CD4-positive, alpha-beta T cell (primary cell): ENCODE measurements at places on chromosomes 16 and 17.
A peak's percentile ranks its signal among the peaks of the same experiment; 100 is the strongest.

GRCh38 chr16:14248791-14249190 is 177.7 kb downstream of the MRTFB start:
- no peak for DNase-seq

- DNase-seq, result no peak
Measured at GRCh38 chr16:16048904-16049582, 99.6 kb downstream of the ABCC1 start.

- DNase-seq, result peak; percentile 93
Measured at GRCh38 chr17:30477083-30477773, at the start of gene GOSR1. Gene GOSR1, plus strand, starts transcription at chr17:30477408. Its CDS starts 26 bp downstream, at chr17:30477434.

- DNase-seq, result no peak
Measured at GRCh38 chr17:32279891-32280716, 14.5 kb downstream of the RHBDL3 start.

DNA sequence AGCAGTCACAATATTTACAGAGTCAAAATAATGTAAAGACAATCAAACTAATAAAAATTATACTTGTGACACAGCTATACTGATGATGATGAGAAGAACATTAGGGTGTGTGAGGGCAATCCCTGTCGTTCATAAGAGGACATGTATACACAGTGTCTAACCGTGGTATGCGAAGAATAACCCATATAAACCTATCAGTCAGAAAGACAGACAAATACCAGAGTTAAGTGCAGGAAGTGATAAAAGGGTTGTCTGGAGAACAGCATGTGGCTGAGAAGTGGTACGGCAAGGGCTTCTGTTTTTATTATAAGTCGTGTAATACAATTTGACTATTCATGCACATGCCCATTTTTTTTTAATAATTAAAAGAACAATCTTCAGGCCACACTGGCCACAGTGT is 46.7 kb downstream of the LMF1 start:
- DNase-seq, result no peak

DNA sequence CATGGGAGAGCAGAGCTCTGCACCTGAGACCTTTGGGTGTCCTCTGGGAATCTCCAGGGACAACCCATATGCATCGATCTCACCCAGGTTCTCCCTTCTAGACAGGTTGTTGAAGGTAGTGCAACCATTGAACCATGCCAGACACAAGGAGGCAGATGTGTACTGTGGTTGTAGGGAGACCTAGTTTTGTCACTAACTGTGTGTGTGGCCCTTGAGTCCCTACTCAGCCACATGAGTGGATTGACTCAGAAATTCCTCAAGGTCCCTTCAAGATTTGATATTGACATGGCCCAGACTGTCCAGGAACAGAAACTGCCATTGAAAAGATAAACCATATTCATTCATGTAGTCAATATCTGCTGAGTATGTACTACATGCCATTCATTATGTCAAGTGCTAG is 396.4 kb upstream of the CCL2 start:
- no peak for DNase-seq

DNA sequence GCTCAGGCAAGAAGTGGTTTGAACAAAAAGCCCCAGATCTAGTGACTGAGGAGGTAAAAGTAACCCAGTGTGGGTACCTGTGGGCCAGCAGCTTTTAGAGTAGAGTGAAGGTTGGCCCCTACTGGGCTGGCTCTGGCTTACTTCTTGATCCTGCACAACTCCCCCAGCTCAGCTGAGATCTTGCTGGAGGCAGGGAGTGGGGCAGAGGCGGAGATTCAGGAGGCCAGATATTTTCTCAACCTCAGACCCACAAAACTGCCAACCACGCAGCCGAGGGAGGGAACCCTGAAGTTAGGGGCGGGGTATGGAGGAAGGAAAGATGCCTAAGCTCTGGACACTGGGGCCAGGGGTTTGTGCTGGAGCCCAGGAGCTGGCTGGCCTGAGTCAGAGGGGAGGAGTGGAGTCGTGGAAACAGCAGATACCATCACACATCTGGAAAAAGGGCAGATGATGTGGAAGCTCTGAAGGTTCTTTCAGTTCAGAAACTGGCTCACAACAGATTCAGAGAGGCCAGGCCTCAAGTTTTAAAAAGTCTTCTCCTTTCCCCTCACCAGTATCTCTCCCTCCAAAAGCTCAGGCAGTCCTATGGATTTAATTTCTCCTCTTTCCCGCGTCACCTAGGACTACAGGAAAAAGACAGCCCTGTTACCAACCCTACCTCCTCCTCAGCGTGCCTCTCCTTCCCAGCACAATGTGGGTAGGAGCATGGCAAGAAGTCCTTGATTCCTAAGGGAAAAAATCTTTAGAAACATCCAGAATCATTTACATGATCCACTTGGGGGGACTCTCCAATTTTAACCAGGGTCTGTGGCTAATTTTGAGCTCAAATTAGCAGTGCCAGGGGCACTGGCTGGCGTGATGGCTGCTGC is 48.1 kb downstream of the MYO18A start:
- DNase-seq, result no peak

DNA sequence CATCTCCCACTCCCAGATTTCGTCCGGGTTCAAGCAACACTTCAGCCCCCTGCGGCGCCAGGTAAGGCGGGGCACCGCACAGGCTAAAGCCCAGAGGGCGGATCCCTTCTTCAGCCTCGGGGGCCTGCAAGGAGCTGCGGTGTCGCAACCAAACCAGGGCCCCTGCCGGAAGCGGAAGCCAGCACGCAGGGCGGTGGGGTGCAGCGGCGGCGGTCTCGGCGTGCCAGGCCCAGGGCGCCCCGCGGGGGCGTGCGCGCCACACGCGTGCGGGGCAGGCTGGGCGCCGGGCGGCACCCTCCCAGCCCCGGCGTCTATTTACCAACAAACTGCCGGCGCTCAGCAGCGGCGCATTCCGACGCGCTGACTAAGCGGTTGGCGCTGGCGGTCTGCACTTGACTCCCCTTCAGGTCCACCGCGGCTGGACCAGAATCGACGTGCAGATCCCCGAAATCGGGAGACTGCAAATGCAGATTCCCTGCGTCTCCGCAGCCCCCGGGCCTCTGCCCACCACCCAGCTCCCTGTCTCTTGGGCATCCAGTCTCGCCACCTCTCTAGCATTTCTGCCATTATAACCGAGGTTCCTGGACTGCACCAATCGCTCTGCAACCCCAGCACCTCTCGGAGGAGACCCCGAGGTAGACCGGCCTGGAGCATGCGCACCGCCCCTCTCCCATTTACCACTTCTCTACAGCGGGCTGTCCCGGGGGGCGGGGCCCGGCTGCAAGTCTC is 421 bp upstream of the DLX4 start:
- DNase-seq, result peak; percentile 67

DNA sequence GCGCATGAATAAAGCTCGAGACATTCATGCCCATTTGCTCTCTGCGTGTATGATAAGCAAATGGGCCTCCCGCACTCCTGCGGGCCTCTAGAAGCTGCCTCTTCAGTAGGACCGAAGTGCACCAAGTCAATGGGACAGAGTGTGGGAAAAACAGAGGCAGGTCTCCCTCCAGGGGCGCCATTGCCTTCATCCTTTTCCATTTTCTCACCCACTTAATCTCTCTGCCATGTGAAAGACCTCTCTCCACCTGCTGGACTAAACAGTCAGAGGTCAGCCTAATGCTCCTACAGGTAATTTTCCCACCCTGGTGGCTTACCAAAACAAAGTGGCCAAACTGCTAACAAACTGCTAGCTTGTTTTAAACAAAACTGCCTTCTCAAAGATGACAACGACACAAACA is 210.9 kb downstream of the ZFHX3 start:
- no peak for DNase-seq

DNA sequence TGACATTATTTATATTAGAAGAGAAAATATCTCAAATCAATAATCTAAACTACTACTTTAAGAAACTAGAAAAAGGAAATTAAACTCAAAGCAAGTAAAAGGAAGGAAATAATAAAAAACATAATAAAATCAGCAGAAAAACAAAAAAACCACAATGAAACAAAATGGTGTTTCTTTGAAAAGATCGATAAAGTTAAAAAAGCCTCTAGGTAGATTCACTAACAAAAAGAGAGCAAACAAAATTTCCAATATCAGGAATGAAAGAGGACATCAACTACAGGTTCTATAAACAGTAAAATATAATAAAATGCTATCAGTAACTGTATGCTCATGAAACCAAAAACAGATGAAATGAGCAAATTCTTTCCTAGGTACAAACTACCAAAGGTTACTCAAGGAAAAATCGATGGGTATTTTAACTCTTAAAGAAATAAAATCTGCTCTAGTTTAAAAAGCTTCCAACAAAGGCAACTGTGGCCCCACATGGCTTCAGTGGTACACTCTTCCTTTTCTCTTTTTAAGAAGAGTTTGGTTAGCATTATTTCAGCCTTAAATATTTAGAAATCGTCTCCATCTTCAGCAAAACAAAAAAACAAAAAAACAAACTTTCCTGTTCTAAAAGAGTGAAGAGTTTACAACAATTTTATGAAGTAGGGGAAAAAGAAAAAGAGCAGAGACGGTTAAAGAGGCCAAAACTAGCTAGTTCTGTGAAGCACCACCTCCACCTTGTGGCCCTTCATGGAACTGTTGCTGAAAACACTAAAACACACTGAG is 102.2 kb downstream of the TRIM37 start:
- peak; percentile 84 for DNase-seq

GRCh38 chr16:70437017-70437581 is 1.8 kb downstream of the ST3GAL2 start:
- DNase-seq, result no peak

GRCh38 chr17:33131620-33132019 is 140.0 kb downstream of the SPACA3 start:
- no peak for DNase-seq

GRCh38 chr16:27972500-27972899 is 91.0 kb downstream of the GSG1L start:
- DNase-seq, result peak; percentile 67

DNA sequence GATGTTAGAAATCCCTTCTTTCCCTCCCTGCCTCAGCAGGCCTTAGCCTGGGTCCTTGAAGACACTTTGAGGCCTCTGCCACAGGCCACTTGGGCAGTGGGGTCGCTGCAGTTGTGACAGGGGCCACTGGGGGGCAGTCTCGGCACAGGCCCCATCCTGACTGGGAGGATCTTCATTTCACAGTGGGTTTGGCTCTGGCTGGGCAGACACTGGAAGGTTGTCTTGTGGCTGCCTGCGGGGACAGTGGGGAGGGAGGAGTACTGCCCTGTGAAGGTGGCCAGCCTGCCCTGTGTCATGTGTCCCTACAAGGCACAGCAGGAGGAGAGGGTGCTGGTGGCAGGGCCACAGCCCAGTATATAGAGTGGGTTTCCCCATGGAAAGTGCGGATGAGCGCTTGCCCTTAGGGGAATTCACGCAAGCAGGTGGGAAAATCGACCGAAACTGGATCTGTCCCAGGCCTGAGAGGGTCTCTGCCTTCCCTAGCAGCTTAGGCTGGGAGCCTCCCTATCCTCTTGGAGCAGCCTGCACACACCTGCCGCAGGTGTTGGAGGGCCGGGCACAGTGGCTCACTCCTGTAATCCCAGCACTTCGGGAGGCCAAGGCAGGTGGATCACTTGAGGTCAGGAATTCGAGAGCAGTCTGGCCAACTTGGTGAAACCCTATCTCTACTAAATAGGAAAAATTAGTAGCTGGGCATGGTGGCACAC is 28.8 kb downstream of the GINS2 start:
- DNase-seq, result peak; percentile 53

- no peak for DNase-seq
Measured at GRCh38 chr17:82098939-82099763, 1.1 kb upstream of the FASN start.

DNA sequence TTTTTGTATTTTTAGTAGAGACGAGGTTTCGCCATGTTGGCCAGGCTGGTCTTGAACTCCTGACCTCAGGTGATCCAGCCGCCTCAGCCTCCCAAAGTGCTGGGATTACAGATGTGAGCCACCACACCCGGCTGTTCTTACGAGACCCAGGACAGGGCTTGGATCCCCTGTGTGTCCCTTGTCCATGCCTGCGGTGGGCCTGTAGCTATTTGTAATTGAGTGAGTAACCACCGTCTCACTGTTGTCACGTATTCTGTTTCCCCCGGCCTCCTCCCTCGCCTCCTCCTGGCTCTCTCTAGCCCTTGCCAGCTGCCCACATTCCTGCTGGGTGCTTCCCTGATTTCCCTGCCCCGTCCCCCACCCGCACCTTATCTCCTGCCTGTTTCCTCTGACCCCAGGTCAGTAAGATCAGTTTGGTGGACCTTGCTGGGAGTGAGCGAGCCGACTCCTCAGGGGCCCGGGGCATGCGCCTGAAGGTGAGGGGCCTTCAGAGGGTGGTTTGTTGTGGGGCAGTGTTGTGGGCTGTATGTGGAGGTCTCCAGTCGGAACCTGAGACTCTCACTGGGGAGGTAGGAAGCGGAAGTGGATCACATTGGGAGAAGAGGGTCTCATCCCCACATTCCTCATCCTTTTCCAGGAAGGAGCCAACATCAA is 5.6 kb downstream of the KIF1C start:
- DNase-seq, result no peak

DNA sequence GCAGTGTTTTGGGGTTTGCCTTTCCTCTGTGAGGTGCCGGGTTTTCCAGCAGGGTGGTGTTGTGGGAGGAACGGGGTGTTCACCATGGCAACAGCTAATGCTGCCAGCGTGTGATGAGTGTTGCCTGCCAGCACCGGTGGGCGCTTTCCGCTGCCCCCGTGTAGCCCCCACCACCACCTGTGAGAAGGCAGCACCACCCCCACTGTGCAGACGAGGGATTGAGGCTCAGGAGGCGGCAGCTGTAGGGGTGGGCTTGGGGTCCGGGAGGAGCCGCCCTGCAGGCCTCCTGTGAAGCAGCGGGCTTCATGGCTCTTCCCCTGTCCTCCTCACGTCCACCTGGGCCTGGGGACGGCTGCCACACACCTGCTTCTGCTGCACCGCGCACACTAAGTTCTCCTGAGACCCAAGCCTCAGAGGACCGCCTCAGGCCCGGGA is 5.2 kb downstream of the RAB40C start:
- no peak for DNase-seq

DNA sequence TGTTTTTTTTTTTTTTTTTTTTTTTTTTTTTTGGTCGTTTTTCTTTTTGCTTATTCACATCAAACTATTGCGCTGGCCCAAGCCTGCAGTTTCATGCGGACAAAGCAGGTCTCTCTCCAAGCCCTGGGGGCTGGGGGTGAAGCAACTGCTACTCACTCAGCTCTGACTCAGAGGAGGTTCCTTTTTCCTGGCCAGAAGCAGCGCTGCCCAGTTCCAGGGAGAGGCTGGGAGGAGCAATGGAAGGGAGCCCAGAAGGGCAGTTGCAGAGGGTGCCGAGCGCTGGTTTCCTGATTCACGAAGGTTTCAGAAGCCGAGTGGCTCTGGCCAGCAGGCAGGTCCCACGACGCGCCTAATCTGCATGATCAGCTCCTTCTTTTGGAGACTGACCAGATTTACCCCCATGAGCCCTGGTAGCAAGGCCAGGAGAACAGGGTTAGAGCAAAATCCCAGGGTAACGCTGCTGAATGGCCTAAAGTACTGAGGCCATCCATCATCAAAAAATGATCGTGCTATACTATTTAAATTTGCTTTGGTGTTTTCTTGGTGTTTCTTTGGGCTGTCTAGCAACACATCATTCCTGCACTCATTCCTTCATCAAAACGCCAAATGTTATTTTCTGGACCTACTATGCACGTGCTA is 144.7 kb upstream of the SOX9 start:
- DNase-seq, result no peak

DNA sequence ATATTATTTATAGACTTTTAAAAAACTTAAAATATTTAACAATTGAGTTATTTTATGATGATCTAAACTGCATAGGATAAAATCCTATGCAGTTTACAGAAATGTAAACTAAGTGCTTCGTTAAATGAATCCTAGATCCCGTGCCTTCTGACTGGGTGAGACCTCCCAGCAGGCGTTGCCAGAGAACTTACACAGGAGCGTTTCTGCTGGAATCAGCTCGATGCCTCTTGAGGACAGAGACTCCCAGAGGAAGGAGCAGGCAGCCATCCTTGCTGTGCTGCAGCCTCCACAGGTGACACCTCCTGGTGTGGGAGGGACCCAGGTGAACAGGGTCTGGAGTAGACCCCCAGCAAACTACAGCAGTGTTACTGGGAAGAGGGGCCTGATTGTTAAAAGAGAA is 160.4 kb downstream of the WWOX start:
- DNase-seq, result no peak
